Memory B cell (primary cell): ENCODE measurements at places on chromosomes 5 and 9.

DNA sequence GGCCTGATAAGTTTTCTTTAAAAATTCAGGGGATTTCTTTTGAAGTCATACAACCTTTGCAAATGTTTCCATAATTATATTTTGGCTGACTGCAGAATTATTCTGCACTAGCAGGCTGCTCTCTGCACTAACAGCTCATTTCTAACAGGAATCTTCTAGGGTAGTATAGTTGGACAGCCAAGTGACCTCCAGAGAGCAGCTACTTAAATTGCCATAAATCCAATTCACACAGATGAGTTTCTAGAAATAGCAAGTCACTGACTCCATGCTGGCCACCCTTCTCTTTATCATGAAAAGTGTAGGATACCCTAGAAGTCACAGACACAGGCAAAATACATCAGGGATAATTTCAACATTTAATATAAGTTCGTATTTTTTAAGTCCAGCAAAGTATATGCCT, 110.9 kb upstream of the TARS1 start:
- no peaks in the 10 kb centered on the region for H3K4me1 ChIP-seq
- H3K4me3 ChIP-seq = no peak overlapping the region
- peaks cover 5% of the 10 kb centered on the region for H3K27me3 ChIP-seq
- H3K27ac ChIP-seq = no peak overlapping the region

- no peaks in the 10 kb centered on the region for H3K27me3 ChIP-seq
- H3K36me3 ChIP-seq = peaks cover 15% of the 10 kb centered on the region
- H3K27ac ChIP-seq = peak overlapping the region; percentile 42
- no peak overlapping the region for H3K4me3 ChIP-seq
Observed at GRCh38 chr9:6471231-6471850, 58.3 kb downstream of the UHRF2 start.

- no peak for DNase-seq
- no peak overlapping the region for H3K27ac ChIP-seq
- no peak overlapping the region for H3K4me3 ChIP-seq
- H3K36me3 ChIP-seq = no peaks in the 10 kb centered on the region
Observed at GRCh38 chr9:105908069-105908468, 213.7 kb downstream of the TMEM38B start.

DNA sequence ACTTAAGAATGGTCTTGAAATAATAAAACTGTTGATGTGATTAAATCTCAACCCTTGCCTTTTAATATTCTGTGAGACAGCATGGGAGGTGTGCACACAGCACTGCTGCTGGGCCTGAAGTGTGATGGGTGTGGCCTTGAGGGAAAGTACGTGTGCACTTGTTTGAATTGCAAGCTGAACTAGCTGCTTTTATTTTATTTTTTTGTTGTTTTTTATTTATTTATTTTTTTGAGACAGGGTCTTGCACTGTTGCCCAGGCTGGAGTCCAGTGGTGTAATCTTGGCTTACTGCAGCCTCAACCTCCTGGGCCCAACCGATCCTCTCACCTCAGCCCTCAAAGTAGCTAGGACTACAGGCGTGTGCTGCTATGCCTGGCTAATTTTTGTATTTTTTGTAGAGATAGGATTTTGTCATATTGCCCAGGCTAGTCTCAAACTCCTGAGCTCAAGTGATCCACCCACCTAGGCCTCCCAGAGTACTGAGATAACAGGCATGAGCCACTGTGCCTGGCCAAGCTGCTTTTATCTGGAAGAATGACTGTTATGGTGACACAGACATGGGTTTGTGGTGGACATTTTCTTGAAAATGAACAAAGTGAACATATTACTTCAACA, 58.9 kb downstream of the GPR107 start:
- peaks cover 15% of the 10 kb centered on the region for H3K36me3 ChIP-seq
- H3K4me1 ChIP-seq = no peaks in the 10 kb centered on the region
- no peak for DNase-seq
- H3K27ac ChIP-seq = no peak overlapping the region
- no peaks in the 10 kb centered on the region for H3K27me3 ChIP-seq
- H3K4me3 ChIP-seq = no peak overlapping the region

DNA sequence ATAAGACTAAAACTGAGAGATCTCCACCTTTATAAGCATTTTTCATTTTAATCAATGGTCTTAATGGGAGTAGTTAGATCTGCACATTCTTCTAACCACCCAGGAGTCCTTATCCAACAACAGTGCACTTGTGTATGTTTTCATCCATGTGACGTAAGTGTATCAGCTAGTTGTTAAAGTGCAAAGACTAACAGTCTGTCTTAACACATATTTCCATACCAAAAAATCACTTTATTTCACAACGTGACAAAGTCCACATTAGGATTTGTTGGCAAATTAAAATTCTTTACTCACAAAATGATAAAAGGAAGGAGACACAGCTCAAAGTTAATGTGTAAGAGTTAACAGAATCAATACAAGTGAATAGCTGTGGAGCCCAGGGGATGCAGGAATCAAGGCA, 1.9 kb upstream of the SMC2 start:
- no peak overlapping the region for H3K27ac ChIP-seq
- DNase-seq = no peak
- peaks cover 6% of the 10 kb centered on the region for H3K27me3 ChIP-seq

- H3K27me3 ChIP-seq = peaks cover 13% of the 10 kb centered on the region
- no peaks in the 10 kb centered on the region for H3K36me3 ChIP-seq
- H3K4me1 ChIP-seq = peaks cover 7% of the 10 kb centered on the region
- H3K4me3 ChIP-seq = no peak overlapping the region
- no peak overlapping the region for H3K27ac ChIP-seq
Observed at GRCh38 chr9:123358181-123358905, 2.3 kb downstream of the CRB2 start.

- no peak for DNase-seq
- no peak overlapping the region for H3K27ac ChIP-seq
- no peaks in the 10 kb centered on the region for H3K36me3 ChIP-seq
- peaks cover 3% of the 10 kb centered on the region for H3K27me3 ChIP-seq
Observed at GRCh38 chr5:173726846-173727557, 110.6 kb upstream of the BOD1 start.

GRCh38 chr5:177335701-177336065, 15.8 kb downstream of the LMAN2 start:
- H3K36me3 ChIP-seq = peaks cover 32% of the 10 kb centered on the region
- no peak overlapping the region for H3K27ac ChIP-seq
- H3K4me1 ChIP-seq = peaks cover 9% of the 10 kb centered on the region
- DNase-seq = no peak
- H3K4me3 ChIP-seq = no peak overlapping the region

DNA sequence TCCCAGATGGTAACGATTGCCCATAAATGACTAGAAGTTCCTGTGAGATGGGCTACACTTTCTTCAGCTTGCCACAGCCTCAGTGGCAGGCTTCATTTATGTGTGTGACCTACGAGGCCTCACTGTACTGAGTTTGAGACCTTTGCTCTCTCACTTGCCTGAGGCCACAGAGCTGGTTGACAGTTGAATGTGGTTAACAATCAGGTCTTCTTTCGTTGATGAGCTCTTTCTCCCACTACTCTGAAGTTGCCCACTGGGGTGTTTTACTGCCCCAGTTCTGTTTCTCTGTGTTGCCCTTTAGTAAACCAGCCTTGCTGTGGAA, 70.5 kb downstream of the CYFIP2 start:
- no peak overlapping the region for H3K27ac ChIP-seq
- H3K27me3 ChIP-seq = no peaks in the 10 kb centered on the region
- no peak overlapping the region for H3K4me3 ChIP-seq
- peaks cover 31% of the 10 kb centered on the region for H3K36me3 ChIP-seq
- no peaks in the 10 kb centered on the region for H3K4me1 ChIP-seq

- no peaks in the 10 kb centered on the region for H3K27me3 ChIP-seq
- peaks cover 4% of the 10 kb centered on the region for H3K4me1 ChIP-seq
- H3K27ac ChIP-seq = no peak overlapping the region
- H3K4me3 ChIP-seq = no peak overlapping the region
- no peaks in the 10 kb centered on the region for H3K36me3 ChIP-seq
Observed at GRCh38 chr5:124843596-124843899, 97.1 kb upstream of the ZNF608 start.

DNA sequence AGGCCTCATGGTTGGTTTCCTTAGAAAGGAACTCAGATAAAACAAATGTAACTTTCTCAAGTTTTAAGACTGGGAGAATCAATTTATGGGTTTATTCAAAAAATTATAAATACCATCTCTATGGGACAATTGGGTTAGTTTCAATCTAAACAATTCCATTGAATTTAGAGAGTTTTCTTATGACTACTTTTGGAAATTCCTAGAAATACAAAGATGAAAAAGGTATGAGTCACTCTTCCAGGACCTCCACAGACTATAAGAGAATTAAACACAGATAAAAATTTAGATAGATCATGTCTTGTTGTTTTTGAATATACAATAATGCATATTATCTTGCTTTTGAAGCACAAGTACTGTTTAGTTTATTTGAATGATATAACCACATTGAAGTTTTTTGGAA, 188.7 kb downstream of the CHSY3 start:
- H3K27ac ChIP-seq = no peak overlapping the region
- H3K36me3 ChIP-seq = no peaks in the 10 kb centered on the region
- no peak overlapping the region for H3K4me3 ChIP-seq

DNA sequence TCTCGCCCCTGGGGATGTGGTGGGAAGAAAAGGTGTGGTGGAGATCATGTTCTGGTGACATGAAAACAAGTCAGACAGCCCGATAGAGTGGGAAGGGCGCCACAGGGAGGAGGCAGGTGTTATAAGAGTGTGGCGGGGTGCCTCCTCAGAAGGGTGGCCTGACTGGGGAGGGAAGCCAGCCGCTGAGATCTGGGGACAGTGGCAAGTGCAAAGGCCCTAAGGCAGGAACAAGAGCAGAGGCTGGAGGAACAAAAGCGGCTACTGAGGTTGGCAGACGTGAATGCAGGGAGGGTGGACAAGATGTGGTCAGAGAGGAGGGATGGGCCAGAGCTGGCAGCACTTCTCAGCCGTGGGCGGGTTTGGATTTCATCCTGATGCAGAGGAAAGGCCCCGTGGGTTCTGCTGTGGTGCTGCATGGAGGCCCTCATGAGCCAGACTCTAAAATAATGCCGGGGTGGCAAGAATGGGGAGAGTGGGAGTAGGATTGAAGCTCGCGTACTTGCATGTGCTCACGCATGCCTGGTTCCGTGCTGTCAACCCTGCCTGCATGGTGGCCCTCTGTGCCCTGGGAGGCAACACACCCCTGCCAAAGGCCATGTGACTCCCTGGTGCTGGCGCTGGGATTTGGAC, 89.2 kb downstream of the MVB12B start:
- no peak overlapping the region for H3K4me3 ChIP-seq
- no peak overlapping the region for H3K27ac ChIP-seq
- H3K27me3 ChIP-seq = peaks cover 1% of the 10 kb centered on the region
- peaks cover 18% of the 10 kb centered on the region for H3K4me1 ChIP-seq

DNA sequence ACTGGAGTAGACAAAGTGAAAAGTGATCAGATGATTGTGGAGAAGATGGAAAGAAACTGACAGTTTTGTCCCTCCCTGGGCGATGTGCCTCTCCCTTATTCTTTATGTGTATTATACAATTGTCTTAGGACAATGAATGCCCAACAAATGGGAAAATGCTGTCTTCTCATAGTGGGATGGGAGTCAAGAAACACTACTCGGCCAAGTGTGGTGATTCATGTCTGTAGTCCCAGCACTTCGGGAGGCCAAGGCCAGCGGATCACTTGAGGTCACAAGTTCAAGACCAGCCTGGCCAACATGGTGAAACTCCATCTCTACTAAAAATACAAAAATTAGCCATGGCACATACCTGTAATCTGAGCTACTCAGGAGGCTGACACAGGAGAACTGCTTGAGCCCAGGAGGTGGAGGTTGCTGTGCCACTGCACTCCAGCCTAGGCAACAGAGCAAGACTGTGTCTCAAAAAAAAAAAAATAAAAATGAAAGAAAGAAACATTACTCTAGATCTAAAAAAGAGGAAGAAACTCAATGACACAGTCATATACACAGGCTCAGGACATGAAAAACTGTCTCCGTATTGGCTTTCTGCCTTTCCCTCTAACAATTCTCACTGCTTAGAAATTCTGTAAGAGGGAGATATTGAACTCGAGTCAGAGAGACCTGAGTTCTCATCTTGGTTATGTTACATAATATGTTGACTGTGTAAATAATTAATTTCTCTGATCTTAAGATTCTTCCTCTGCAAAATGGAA, 67.9 kb upstream of the TARS1 start:
- no peaks in the 10 kb centered on the region for H3K36me3 ChIP-seq
- H3K27ac ChIP-seq = no peak overlapping the region
- H3K27me3 ChIP-seq = peaks cover 3% of the 10 kb centered on the region
- no peak for DNase-seq

DNA sequence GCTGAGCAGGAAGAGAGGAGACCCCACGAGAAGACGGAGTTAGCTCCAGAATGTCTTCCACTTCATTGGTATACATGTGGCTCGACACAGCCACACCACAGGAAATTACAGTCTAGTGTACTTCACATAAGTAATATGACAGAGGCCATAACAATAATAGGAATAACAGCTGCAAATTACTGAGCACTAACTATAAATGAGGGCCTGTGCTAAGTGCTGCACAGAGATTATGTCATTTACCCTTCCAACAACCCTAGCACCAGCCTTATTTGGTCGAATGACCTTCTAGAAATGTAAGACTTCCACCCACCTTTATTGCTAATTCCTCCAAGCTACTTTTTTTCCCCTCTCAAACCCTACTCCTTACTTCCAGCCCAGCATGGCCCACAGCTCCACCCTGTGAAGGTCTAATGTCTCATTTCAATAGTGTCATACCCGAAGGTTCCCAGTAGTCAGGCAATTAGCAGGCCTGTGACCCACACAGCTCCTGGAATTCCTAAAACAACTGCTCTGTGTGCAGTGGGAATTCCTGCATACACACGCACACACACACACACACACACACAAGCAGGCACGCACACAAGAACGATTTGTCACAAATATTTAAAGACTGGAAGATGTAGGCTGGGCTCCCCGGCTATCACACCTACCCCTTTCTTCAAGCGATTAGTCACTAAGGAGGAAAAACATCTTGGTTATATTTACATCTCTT, 134.5 kb downstream of the FRMD3 start:
- no peaks in the 10 kb centered on the region for H3K4me1 ChIP-seq
- H3K27me3 ChIP-seq = peaks cover 2% of the 10 kb centered on the region
- no peaks in the 10 kb centered on the region for H3K36me3 ChIP-seq
- no peak overlapping the region for H3K27ac ChIP-seq
